HCEC 1CT (cell line): ENCODE measurements at places on chromosomes 7 and 10.

DNA sequence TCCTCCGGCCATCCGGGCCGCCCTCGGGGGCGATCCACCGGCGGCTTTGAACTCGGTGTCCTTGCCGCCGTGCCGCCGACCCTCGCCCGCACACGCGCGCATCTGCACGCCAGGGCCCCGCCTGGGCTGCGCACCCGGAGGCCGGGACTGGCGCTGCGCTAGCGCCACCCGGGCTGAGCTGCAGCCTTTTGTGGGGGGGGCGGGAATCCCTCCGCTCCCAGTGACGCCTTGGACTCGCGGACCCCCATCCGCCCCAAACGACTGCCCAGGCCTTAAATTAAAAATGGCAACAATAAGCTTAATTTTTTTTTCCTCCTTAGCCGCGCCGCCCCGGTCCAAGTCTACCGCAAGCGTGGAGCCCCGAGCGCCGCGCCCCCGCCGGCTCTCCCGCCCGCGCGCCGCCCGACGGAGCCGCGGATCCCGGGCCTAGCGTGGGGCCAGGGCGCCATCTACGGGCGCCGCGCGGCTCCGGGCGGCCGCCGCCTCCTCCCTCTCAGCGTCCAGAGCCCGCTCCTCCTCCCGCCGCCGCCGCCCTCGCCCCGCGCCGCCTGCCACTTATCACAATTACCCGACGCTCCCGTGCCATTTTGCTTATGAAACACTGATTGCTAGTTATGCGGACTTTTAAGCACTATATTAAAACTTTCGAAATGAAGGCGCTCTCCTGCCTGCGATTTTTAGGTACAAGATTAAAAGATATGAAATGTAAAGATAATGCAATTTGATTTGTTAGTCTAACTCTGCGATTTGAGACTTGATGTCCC, 7.5 kb upstream of the EBF3 start:
- no peak for DNase-seq

GRCh38 chr10:75456122-75456521, 24.7 kb downstream of the LRMDA start:
- no peak for DNase-seq

DNA sequence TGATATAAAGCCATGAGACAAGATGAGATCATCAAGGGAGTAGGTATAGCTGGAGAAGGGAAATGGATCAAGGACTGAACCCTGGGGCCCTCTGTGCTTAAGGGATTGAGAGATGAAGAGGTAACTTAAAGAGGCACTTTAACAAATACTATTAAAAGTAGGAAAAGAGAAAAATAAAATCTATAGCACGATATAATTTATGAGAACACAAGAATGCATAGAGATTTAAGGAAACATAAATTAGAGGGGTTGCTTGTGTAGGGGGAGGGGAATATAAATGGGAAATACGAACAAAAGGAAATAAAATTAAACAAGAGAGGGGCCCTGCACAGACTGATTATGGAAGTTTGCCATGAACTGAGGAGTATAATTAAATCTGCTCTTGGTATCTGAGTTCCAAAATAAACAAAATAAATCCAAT, 15.6 kb upstream of the LRRC17 start:
- DNase-seq, result no peak

DNA sequence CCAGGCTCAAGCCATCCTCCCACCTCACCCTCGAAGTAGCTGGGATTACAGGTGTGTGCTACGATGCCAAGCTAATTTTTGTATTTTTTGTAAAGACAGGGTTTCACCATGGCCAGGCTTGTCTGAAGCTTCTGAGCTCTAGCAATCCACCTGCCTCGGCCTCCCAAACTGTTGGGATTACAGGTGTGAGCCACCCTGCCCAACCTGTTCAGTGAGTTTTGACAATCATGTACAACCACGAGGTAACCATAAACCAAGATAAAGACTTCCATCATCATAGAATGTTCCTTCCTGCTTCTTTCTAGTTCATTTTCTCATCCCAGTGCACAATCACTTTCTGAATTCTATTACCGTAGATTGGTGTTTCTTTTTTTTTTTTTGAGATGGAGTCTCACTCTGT, 30.5 kb upstream of the MKRN1 start:
- DNase-seq, result no peak

DNA sequence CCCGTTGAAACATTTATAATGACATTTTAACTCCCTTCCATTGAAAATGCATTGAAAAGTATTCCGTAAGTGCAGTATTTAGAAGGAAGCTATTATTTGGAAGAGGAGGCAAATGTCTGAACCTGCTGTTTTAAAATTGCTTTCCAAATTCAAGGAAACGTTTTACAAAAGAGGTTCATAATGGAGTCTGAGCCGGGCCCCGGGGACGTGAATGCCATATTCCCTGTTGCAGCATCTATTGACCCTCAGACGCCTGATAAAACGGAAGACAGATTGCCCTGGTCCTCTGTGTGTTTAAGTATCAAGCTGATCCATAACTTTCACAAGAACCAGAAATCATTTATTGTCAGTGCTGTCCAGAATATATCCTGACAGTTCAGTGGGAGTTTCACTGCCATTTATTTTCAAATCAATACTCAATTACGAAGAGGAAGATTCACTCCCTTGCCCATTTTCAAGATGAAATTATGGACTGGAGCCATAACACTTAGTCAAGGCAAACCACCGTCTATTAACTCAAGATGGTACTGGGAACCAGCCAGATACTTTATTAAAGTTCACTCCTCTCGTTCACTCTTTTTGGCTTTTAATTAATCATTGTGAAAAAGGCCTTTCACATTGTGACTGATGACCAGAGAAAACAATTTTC, 435.7 kb upstream of the PFKP start:
- no peak for DNase-seq

DNA sequence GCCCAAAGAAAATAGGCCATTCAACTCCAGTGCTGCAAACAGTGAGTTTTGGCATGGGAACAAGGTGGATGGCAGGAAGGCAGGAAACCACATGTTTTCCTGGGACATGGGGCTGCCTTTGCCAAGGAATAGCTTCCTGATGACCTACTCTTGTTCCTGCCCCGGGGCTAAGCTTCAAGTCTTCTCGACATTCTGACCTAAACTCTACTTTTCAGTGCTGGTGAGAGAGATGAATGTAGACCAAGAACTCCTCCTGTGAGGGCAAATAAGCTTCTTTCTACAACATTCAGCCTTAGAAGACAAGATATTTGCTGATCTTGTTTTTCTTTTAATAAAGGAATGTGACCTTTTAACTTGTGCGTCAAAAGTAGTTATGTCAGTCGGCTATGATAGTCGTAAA, 199.0 kb downstream of the GPR37 start:
- no peak for DNase-seq

DNA sequence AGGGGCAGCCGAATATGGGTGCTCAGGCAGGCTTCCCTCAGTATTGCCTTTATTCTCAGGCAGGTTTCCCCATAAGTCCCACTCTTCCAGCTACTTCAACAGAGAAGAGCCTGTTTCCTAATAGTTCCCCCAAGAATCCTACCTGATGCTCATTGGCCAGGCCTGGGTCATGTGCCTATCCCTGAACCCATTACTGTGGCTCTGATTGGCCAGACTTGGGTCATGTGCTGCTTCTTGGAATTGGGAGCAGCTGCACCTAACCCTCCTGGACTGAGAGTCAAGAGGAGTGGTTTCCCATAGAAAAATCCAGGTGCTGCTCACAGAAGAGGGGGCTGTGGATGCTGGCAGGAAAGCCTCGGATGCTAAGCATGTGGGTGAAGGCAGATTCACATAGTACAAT, 21.7 kb downstream of the OPALIN start:
- no peak for DNase-seq

- DNase-seq, result no peak
These were observed 616.9 kb upstream of the GHITM start for GRCh38 chr10:83522456-83522855.

DNA sequence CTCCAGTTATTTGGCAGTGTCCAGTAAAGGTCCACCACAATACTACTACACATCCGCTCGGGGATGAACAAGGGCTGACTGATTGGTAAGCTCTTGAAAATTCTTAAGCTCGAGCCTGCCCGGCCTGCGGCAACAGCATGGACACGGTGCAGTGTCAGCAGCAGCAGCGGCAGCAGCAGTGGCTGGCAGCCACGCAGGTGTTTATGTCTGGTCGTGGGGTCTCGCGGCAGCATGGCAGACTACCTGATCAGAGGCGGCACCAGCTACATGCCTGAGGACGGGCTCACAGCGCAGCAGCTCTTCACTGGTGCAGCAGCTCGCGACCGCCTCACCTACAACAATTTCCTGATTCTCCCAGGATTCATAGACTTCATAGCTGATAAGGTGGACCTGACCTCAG, 19.6 kb upstream of the TRIM24 start:
- no peak for DNase-seq

GRCh38 chr7:30652132-30652531, 30.1 kb downstream of the CRHR2 start:
- DNase-seq, result no peak

DNA sequence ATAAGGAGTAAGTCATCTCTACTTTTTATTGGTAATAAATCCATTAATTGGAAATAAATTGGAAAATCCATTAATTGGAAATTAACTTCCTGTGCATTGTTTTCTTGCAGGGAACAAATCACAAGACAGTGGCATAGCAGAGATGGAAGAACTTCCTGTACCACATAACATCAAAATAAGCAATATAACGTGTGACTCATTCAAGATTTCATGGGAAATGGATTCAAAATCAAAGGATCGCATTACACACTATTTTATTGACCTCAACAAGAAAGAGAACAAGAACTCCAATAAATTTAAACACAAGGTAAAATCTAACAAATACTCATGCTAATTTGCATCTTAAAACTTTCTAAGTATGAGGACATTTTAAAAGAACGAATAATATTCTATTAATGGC, 57.8 kb downstream of the PHYHIPL start:
- DNase-seq, result peak; percentile 61

GRCh38 chr10:52312942-52313255, 1.2 kb upstream of the DKK1 start:
- no peak for DNase-seq

DNA sequence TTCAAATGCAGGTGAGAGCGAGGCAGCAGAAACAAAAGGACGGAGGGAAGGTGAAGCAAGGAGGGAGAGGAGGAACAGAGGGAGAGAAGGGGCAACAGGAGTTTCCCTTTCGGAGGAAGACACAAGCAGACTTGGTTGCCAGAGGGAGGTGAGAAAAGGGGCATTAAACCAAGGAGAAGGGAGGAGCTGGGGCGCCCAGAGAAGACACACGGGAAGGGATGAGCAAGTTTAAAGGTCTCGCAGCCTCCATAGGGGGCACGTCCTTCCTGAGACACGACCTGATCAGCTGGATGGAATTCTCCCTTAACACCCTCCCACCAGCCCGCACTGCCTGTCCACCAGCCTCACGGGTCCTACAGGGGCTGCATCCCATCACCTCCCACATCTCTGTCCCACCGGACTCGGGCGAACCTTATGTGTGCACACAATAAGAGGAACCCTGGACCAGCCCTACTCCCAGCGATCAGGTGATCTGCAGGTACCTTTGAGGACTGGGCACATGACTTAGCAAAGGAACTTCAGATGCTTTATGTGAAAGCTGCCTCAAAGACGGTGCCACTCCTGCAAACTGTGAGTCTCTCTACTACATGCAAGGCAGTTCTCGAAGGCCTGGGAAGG, 251.2 kb downstream of the TNS3 start:
- DNase-seq, result no peak

- DNase-seq, result no peak
These were observed 514.0 kb downstream of the DNAJB6 start for GRCh38 chr7:157850481-157851444.

DNA sequence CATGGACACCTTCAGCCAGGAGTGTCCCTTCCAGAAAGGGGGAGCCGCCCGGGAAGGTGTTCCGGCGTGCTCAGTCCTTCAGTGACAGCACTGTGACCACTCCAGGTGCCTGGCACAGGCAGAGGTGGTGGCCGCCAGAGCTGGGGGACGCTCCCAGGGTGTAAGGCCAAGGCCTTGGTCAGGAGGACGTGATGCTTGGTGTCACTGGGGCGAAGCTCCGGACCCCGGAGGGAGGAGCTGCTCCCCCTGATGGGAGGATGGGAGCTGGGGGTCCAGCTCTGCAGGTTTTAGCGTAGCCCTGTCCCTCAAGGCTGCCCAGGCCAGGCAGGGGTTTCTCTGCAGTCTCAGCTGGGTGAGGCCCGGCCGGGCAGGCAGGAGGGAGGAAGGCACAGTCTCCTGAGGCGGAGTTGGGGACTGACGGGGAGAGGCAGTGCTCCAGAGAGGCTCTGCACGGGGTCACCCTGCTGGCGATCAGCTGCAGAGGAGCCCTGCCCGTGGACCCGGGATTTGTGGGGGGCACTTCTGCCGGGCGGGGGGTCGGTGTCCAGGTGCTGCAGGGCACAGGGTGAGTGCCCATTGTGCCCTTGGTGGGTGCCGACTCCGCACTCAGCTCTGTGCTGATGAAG, 56.5 kb upstream of the DNAJB6 start:
- DNase-seq, result no peak
